KG1 (cell line): ENCODE measurements at places on chromosomes 11 and 22.

DNA sequence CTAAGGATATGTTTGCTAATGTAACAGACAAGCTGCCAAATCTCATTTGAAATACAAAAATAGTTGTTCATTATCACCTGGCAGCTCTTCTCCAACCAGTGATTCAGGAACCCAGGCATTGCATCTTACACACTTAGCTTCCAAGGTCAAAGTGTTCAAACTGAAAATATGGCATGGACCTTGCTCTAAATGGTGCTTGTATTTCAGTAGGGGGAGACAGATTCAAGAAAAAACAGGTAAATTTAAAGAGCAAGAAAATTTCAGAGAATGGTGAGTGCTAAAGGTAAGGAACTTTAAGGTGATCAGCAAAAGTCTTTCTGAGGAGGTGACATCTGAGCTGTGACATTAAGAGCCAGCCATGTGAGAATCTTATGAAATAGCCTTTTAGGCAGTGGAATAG is 82.8 kb upstream of the E2F8 start:
- DNase-seq, result no peak

DNA sequence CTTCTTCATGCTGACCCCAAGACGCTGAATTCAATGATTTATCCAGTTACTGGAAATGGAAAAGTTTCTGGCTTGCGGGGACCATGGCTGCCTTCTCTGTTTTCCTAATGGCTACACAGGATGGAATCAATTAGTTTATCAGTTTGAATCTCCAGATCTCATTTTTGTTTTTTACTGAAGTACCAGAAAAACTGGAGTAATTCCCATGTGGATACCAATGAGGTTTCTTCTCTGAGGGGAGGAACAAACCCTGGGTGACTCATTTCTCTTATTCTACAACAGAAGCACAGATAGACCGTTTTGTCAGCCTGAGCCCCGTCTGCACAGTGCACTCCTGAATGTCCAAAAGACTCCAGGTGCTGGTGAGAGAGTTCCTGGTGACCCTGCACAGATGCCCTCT is 3.4 kb downstream of the ZNF195 start:
- DNase-seq, result no peak

DNA sequence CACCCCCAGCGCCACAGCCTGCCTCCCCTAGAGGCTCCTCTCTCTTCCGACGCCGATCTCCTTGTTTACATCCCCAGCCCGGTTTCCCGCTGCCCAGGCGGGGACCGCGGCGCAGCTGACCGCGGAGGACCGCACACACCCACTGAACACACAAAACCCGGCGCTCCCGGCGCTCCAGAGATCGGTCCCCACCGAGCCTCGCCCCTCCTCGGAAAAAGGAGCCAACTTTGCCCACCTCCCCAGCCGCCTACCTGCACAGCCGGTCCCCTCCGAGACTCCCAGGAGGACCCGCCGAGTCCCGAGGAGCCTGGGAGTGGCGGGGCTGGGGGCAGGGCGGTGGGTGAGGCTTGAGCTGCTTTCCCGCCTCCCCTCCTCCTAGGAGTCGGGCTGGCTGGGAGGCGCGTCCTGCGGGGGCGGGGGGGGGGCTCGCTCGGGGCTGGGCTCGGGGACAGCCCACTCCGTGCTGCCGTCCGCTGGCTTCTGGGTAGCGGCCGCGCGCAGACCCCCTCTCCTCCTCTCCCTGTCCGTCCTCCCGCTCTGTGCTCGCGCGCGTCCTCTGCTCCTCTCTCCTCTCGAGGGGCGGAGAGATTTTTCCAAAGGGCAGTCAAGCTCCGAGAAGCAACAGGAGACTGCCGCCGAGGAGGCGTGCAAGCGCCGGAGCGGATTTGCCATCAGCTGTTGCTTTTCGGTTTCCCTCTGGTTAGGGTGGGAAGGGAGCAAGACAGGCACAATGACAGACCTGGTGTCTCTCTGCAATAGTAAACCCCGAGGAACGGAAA is at the start of gene FXYD6:
Gene FXYD6 (minus strand): TSS at position 318 of the 779 bp plus-strand sequence. CDS start 33,882 bp downstream, outside the sequence.
- DNase-seq, result no peak

DNA sequence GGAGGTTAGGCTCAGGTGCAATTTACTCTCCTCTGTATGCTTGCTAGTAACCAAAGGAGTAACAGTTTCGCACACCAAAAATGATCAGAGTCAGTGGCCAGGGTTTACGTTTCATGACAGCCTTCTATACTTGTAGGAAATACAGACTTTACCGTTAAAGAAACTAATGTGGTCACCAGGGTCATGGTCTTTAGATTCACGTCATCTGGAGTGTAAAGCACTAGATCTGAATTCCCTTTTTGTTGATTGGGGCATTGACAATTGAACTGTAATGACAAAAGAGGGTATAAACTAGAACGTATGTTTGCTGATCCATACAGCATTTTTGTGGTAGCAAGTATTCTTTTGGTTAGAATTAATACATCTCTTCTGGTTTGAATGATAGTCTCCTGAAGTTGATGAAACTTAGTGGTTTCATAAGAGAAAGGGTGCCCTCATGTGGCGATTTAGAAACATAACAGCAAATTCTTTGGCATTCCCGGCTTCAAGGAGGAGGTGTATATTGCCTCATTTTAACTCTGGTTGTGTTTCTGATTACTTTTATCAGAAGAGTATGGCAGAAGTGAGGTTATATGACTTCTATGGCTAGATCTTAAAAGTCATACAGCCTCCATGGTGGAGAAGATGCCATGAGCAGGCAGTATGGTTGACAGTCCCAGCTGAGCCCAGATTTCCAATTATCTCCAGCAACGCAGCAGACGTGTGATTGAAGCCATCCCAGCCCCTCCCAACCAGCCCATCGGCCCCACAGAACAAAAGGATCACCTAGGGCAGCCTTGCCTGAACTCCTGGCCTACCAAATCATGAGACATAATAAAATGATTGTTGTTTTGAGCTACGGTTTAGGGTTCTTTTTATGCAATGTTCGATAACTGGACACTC is 35.1 kb downstream of the MMP7 start:
- DNase-seq, result peak; percentile 88

DNA sequence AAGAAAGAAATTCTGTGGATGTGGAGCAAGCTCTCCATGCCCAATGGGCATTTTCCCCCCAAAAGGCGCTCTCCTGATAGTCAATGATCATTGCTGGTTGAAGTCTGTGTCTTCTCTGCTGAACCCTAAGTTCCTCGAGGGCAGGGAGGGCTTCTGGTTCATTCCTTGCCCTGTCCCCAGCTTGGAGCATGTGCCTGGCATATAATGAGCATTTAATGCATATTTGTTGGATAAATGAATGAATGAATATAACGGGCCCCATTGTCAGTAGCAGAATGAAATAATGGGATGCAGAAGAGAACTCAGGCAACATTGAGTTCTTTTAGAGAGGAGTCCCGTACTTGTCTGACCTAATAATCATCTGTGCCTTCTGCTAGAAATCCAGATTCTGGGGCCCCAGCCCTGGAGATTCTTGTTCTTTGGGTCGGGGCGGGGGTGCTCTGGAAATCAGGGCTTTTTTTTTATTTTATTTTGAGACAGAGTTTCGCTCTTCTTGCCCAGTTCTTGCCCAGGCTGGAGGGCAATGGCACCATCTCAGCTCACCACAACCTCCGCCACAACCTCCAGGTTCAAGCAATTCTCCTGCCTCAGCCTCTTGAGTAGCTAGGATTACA is 64.4 kb downstream of the CD82 start:
- DNase-seq, result no peak

- DNase-seq, result no peak
Measured at GRCh38 chr11:20644360-20644759, 25.0 kb upstream of the NELL1 start.
